ENCODE measurements at places on chromosomes 7 and 10.

DNA sequence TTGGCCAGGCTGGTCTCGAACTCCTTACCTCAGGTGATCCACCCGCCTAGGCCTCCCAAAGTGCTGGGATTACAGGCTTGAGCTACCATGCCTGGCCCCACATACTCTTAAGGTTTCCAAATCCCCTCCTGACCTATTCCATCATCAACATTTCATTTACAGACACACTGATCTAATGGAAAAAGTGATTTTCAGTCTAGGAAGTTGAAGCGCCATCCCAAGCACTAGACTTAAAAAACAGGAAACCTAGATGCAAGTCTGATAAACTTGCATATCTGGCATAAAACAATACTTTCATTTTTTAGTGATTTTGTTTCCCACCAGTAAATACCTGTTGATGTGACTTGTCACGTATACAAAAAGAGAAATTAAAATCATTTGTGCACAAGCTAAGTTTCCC is 44.0 kb downstream of the DNMBP start:
- no peak for DNase-seq

- DNase-seq, result no peak
These were observed 31.7 kb downstream of the POLR1F start for GRCh38 chr7:19677180-19677579.

GRCh38 chr10:104630731-104631130 is 10.4 kb upstream of the SORCS3 start:
- no peak for DNase-seq

DNA sequence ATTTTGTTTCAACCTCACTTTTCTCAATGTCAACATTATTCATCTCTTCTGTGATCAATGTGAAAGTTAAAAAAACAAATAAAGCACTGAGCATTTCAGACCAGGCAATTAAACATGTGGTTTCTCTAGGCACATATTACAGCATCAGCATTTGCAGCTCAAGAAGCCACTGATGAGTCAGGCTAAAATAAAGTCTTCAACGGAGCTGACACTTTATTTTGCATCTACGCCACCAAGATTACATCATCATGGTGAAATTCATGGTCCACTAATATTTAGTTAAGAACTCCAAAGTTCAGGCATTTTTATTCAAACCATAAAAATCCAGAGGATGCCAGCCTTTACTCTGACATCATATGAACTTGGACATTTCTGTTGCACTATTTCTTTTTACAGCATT is 33.0 kb downstream of the MAGI2 start:
- no peak for DNase-seq

GRCh38 chr7:138804618-138805017 is 6.6 kb upstream of the ATP6V0A4 start:
- DNase-seq, result no peak

GRCh38 chr7:111255576-111255975 is 164.6 kb downstream of the LRRN3 start:
- DNase-seq, result no peak

DNA sequence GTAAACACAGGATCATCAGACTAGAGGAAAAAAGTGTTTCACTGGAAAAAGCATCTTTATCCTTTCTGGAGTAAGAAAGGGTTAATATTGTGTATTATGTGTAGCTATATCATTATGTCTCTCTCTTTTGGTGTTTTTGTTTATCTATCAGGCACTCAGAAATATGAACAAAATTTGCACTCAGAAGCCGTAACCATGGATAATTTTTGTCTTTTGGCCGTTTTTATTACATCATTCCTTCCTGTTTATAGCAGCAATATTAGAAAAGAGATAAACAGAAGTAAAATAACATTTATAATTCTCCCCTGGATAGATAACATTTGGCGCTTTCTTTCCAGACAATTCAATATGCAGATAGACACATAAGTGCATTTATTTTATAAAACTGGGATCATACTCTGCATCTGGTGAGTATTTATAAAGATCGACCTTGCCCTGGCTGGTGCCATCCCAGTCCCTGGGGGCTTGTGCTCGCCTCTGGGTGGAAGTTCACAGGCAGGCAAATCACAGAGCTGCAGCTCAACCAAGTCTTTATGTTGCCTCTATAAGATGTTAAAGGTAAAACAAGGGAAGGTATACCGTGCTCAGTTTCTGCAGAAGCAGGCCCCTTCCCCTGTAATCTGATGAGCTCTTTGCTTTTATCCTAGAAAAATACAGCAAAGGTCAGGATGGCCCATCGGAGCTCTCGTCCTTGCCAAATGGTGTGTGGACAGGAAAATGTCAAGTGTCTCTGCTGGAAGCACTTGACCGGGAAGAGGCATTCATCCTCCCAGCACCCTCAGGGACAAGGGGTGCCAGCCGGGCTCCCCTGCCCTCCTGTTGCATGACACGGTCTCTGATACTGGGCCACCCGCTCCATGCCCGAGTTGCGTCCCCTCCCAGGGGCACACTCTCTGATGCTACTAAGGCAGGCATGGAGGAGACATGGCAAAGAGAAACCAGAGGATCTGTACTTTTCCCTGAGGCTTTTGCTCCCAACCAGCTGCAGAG is 43.9 kb downstream of the PYROXD2 start:
- no peak for DNase-seq

- DNase-seq, result peak; percentile 61
These were observed 605 bp upstream of the NFKB2 start for GRCh38 chr10:102394801-102395399.

GRCh38 chr10:14543904-14544210 is 213.1 kb upstream of the FRMD4A start:
- no peak for DNase-seq

DNA sequence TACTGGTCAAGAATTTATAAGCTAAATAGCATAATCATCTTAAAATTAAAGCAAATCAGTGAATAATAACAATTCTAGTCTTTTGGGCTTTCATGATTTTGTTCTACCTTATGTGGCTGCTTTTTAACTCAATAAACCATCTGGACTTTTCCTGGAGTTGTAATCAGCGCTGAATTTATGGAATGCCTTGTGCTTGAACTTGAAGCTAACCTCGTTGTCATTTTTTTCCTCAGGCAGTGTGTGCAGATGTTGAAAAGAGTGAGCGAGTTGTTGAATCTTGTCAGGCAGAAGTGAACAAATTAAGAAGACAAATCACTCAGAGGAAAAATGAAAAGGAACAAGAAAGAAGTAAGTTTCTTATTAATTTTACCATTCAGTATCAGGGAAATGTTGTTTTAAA is 29.5 kb downstream of the ABRAXAS2 start:
- DNase-seq, result no peak

- DNase-seq, result no peak
These were observed 272.5 kb downstream of the NEBL start for GRCh38 chr10:20624642-20625041.

DNA sequence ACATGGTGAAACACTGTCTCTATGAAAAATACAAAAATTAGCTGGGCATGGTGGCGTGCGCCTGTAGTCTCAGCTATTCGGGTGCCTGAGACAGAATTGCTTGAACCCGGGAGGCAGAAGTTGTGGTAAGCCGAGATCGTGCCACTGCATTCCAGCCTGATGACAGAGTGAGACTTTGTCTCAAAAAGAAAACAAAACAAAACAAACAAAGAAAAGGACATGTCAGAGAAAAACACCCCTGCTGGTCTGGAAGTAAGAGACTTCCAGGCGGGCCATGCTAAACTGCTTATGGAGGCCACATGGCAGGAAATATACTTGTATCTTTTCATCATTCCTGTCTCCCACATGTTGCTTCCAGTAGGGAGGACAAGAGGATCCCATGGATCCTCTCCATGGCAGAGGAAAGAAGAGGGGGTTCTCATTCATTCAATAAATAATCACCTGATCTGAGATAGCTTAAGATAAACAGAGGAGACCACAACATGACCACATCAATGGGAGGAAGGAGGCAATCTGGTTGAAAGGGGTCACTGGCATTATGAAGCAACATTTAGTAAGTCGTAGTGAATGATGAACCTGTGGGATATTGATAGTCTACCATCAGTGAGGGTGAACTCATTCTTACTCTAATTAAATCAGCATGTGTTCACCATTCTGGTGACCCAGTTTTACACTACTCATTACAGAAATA is 60.5 kb upstream of the ZNF138 start:
- DNase-seq, result no peak

DNA sequence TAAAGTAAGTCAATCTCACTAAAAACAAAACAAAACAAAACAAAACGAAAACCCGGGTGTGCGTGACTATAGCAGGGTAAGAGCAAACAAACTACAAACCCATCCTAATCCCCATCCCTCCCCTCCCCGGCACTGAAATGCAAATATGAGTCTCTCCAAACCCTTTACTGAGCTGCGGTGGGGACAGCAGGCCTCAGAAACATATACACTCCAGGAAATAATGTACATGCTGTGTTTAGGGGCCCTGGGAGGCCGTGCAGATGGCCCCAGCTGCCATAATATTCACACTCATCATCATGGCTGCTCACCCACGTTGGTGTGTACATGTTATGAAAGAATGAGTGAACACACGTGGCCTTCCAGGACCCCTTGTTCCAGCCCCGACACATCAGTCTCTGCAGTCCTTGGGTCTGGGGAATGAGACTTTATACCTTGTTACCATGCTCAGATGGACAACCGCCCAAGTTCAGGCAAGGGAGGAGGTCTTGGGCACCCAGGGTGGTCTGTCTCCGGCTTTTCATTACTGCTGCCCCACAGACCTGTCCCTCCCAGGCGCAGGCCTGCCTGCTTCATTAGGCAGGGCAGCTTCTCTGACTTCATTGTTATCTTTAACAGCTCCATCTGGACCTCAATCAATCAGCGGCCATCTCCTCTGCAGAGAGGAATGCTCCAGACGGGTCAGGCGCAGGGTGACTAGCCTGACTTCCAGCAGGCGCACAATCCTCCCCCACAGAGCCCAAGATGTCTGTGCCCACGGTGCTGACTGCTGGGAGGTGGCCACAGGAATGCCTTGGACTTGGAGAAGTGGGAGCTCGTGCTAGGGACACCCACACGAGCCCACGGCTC is 20.6 kb downstream of the HSPA12A start:
- no peak for DNase-seq

GRCh38 chr10:27685681-27686080 is 59.9 kb downstream of the MKX start:
- no peak for DNase-seq

DNA sequence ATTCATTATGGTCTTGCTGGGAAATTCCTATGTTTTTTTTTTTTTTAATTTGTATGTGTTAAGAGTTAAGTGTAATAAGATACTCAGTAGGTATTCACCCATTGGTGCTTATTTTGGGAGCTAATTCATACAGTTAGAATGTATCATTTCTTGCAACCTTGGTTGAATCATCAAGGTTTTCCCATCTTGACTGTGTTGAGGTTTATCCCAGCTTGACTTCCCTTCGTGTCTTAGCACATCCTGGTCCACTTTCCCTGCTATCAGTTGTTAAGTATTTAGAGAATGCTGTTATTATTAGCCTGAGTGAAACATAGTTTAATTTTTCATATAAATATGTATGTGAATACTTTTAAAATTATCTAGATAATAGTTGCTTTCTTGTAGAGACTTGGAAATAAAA is 20.8 kb downstream of the RALA start:
- DNase-seq, result no peak

DNA sequence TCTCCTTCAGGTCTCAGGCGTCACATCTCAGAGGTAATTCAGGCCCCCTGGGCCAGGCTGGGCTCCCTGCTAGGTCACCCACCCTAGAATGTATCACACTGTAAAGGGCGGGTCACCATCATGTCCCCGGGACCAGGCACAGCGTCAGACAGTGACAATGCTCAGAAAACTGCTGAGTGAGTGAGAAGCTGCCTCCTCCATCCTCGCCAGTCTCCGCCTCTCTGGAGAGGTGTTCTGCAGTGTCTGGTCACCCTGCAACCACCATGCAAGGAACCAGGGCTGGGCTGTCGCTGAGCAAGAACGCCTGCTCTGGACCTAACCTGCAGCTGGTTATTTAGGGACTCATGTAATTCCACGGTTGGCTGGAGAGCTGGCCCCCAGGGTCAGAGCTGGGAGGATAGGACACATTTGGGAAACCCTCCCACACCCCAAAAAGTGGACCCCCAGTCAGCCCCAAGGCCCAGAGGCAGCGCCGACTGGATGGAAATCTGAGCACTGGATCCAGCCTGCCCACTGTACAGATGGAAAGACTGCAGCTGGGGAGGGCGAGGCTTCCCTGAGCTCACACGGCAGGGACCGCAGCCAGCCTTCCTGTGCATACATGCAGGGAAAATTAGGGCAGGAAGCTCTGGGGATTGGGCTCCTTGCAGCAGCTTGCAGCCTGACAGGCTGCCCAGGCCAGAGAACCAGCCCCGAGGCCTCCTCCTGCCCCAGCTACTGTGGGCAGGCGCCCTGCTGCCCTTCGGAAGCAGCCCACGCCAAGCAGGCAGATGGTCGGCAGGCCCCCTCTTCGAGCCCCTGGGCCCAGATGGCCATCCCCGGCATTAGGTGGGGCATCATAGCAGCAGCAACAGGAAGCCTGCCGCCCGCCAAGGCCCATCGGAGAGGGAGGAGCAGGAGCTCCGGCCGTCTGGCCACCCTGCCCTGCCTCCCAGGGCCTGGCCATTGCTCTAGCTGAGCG is 105.4 kb upstream of the ZMIZ1 start:
- DNase-seq, result no peak

DNA sequence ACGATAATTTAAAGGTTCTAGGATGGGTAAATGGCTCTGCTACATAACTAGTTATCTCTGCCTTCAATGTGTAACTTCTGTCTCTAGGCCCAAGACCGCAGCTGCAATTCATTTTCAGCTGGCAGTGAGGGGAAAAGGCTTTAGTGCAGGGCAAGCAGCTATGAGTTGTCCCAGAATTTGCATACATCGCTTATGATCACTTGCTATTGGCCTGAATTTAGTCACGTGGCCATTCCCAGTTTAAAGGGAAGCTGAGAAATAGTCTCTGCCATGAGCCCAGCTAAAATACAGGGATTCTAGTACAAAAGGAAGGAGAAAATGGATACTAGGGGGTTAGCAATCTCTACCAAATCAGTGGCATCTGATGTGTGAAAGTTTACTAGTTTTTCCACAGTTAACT is 145.8 kb upstream of the IMMP2L start:
- no peak for DNase-seq

DNA sequence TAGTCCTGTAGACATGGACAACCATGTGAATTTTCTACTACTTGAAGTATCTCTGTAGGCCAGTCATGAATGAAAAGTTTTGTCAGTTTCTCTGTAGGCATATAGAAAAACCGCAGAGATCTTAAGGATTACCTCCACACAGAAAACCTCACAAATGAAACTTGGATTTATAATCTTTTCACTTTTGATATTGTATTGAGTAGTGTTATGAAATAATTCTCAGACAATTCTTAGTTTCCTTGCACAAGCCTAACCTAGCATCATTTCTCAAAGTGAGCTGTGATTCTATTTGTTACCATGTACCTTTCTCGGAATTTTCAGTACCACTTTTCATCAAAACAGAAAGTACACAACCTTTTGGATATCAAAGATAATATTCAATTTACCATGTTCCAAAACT is 51.4 kb upstream of the OIT3 start:
- no peak for DNase-seq
